Fibroblast of the aortic adventitia (primary cell): ENCODE measurements at places on chromosomes 6 and 20.

- no peak for DNase-seq
Measured at GRCh38 chr6:87860902-87861301, 158.9 kb upstream of the AKIRIN2 start.

DNA sequence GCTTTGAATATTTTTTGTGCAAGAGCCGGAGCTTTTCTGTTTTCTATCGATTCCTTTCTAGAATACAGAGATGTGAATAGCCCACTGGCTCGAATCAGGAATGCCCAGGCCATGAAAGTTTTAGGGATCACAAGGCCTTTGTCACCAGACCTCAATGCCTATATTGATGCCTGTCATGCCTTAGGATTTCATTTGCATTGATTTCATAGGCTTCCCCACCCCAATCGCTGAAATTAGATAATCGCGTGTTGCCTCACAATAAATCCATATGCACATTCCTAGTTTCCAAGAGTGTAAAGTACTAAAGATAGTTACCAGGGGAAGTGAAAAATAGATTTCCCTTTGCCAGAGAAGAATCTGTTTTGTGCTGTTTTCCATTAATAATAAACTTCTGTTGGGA is 150.8 kb downstream of the SASH1 start:
- DNase-seq = peak; percentile 27

DNA sequence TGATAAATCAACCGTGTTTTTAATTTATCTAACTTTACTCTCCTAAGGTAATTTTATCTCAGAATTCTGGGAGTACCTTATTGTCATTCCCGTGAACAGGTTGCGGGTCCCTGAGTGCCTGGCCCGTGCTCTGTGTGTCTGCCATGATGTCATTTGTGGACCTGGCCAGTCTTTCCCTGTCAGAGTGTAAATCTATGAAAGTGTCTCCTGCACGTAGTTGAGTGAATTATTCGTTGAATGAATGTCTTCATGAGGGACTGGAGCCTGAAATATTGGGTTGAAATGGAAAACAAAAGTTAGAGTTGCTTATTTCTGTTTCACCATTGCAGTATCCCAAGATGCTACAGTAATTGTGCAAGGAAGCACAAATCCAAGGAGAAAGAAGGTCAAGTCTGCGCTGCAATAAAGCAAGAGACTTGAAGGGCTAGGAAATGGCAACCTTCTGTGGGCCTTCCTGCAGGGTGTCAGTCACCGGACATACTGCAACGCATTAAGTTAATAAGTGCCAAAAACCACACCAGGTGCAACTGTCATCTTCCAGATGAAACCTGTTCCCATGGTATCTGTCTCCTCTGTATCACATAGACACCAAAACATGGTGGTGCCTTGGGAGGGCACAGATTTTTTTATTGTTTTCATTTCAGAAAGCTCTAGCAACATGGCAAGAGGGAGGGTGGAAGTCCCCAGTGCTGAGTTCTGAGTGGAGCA is 135.5 kb downstream of the ZDHHC14 start:
- DNase-seq = no peak

DNA sequence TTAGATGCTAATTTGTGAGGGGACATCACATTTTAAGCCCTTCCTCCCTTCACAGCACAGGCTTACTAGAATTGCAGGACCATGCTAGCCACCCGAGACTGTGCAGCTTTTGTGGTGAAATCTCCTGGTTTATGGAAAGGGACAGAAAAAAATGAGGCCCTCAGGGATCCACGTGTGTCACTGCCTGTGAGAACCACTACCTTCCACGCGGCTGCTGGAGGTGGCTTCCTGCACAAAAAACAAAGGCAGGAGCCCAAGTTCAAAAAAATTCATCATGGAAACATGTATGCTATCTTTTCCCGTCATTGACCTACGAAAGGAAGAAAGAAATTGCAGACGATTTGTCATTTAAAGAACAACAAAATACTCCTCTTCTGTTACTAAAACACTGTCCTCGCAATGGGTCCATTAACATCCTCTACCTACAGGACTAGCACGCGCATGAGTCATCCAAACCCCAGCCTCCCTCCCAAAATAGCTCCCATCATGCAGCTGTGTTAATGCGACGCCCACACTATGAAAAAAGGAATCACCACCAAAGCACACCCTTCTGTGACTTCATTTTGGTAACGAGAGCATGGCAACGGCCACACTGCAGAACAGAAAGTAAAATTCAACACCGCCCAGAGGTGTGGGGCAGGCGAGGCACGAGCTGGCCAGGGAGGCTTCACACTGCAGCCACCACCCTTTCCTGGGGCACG is 45.7 kb downstream of the RAMACL start:
- peak; percentile 33 for DNase-seq

- DNase-seq = no peak
Measured at GRCh38 chr6:97095311-97095850, 170.9 kb downstream of the KLHL32 start.

GRCh38 chr20:62052336-62052841 is 13.3 kb downstream of the TAF4 start:
- no peak for DNase-seq

- DNase-seq = no peak
Measured at GRCh38 chr6:166019214-166019613, 148.4 kb downstream of the TBXT start.

DNA sequence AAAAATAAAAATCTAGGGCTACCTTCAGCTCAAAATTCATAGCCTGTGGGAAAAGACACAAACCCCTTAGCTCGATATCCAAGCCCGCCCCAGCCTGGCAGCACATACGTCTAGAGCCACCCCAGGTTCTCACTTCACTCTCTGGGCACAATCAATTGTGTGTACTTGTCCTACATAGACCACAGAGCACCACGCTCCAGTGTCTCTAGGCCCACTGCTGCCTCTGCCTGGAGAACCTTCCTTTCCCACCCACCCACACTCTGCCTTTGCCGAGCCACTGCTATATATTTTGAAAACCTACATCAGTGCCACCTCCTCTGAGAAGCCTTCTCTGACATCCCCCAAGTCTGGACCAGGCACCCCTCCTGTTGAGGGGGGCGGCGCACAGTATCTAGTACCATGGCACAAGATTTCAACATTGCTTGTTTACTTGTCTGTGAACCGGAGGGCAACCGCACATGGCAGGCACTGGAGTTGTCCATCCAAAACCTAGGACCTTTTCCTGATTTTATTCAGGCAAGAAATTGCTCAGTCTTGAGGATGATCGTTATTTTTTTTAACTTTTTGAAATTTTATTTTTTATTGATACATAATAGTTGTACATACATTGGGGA is 141.5 kb downstream of the UNC5CL start:
- no peak for DNase-seq

- DNase-seq = no peak
Measured at GRCh38 chr20:58765780-58766179, 73.2 kb downstream of the NPEPL1 start.

DNA sequence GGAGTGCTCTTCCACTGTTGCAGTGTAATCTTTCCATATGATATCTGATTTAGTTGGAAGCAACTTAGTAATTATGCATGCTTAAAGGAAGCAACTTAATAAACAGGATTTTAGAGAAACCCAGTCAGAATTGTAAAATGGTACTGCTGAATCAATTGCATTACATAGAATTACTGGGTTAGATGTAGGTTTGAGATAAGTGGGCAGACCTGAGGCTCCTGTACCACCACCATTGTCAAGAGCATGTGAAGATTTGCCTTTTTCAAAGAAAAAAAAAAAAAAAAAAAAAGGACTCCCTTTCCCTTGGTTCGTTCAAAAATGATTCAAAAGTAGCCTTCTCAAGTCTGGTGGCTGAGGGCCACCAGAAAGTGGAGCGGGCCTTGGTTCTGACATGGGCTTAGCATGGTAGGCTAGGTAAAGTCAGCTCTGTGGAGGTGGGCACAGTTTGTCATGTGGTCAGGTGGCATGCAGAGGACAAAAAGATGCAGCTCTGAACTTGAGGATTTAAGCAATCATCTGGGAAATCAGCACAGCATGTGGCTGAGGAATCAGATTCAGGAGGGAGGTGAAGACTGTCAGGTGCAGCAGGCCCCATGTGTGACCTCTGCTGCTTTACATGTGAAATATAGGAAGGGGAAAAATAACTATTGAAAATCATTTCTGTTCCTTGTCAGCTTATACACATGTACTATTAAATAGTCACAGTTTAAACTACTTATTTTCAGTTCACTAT is 32.4 kb downstream of the ARID1B start:
- DNase-seq = no peak

DNA sequence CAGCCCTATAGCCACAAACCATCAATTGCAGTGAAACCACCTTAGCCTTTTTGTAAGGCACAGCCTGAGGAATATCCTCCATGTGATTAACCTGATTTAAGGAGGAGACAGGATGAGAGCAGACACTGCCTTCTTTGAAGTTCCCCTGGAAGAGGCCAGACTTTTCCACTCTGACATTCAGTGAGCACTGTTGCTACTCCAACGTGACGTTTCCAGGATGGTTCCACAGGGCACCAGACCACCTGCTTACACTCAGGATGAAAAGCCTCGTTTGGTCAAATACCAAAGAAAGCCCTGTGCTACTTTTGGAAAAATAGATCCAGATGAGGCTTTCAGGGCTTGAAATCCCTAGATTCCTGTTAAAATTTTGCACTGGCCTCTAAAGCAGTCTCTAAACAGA is 1102.1 kb upstream of the FLRT3 start:
- no peak for DNase-seq

- no peak for DNase-seq
Measured at GRCh38 chr20:53129563-53129962, 157.4 kb downstream of the TSHZ2 start.

DNA sequence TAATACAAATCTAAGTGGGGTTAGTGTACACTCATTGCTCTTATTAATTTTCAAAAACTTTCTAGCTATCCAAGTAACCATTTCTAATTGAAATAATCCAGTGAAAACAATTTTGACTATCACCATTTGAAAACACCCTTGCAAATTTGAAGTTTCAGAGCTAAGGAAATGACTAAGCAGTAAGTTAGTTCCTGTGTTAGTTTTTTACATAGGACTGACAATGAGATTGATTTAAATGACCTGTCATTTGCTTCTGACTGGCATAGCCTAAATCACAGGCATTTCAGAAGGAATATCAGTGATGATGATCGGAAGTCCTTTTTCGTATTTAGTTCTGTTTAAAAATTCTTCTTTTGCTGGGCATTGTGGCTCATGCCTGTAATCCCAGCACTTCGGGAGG is 27.0 kb downstream of the STK4 start:
- peak; percentile 24 for DNase-seq

GRCh38 chr6:52157301-52157941 is 28.8 kb upstream of the IL17A start:
- peak; percentile 29 for DNase-seq

DNA sequence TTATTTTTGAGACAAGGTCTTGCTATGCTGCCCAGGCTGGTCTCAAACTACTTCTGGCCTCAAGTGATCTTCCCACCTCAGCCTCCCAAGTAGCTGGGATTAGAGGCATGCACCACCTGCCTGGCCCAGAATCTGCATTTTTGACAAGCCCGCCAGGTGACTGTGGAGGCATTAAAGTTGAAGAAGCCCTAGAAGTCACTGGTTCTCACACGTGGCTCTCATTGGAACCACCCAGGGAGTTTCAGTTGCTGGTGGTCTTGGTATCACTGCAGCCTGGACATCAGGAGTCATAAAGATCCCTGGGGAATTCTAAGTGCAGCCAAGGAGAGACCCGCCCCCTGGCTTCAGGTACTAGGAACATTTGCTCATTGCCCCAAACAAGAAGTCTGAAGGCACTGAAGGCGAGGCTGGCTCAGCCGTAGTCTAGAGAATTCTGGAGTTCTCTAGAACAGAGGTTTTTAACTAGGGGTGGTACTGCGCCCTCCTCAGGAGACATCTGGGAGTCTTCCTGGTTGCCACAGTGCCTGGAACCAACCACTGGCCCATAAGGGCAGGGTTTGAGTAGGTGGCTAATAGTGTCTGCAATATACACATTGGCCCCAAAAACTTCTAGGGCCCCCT is 182.8 kb downstream of the ZMYND8 start:
- no peak for DNase-seq

DNA sequence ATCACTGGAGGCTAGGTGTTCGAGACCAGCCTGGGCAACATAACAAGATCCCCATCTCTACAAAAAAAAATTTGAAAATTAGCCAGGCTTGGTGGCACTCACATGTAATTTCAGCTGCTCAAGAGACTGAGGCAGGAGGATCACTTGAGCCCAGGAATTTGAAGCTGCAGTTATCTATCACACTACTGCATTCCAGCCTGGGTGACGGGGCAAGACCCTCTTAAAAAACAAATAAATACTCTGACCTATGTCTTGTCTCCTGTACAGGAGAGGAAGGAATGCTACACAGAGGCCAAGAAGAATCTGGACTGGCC is 25.8 kb downstream of the COX4I2 start:
- DNase-seq = no peak

GRCh38 chr20:8049310-8049709 is 29.7 kb upstream of the TMX4 start:
- peak; percentile 26 for DNase-seq

- no peak for DNase-seq
Measured at GRCh38 chr6:12973386-12973785, 256.8 kb downstream of the PHACTR1 start.

GRCh38 chr6:117200067-117200466 is 65.3 kb upstream of the VGLL2 start:
- DNase-seq = no peak

- DNase-seq = no peak
Measured at GRCh38 chr6:88653936-88654335, 309.5 kb downstream of the RNGTT start.

DNA sequence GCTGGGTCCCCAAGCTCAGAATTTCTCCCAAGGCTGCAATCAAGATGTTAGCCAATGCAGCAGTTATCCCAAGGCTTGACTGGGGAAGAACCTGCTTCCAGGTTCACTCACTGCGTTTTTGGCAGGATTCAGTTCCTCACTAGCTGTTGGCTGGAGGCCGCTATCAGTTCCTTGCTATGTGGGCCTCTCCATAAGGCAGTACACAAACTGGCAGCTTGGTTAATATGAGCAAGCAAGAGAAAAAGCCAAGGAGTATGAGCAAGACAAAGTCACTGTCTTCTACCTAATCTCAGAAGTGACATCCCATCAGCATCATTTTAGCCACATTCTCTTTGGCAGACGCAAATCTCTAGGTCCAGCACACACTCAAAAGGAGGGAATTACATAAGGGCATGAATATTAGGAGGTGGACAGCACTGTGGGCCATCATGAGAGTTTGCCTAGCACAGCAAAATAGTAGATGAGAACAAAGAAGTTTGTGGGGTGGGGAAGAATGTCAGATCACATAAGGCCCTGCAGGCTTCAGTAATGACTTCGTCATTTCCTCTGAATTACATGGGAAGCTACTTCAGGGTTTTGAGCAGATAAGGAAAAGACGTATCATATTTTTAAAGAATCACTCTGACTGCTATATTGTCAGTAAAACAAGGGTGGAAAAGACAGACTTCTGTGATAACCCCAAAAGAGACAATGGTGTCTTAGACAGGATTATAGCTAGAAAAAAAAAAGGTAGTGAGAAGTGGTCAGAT is 25.5 kb downstream of the LMBRD1 start:
- no peak for DNase-seq

DNA sequence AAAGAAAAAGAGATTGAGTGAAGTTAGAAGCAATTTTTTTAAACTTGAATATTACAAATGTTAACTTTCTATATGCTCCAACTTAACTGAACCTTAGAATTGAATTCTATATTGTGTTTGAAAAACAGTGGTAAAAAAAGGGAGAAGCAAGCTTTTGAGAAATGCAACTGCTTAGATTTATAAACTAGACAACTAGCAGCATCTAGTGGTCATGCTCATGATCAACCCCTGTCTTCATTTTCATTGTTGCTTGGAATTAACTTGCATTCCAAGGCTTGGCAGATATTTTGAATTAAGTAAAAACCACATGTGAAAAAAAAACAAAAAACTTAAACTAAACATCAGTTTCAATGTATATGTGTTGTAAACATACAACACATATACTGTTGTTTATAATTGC is 113.1 kb downstream of the C6orf58 start:
- DNase-seq = peak; percentile 55

- DNase-seq = peak; percentile 41
Measured at GRCh38 chr20:14775778-14776177, 438.4 kb upstream of the FLRT3 start.
